ENCODE measurements at places on chromosomes 16 and 17. TPM values are rescaled to one million over a fixed set of nuclear protein-coding genes. Genes with fewer than 3 reads are reported as not detected.

Gene CTRB2
- total RNA-seq: not detected

- no peak for DNase-seq
Measured at GRCh38 chr17:81527591-81528383, at the start of gene FSCN2. FSCN2 (plus strand) TSS chr17:81528377; CDS start chr17:81528532, 155 bp downstream.

GRCh38 chr16:64242492-64242891 lies 879.4 kb downstream of the CDH11 start:
- no peak for DNase-seq

DNA sequence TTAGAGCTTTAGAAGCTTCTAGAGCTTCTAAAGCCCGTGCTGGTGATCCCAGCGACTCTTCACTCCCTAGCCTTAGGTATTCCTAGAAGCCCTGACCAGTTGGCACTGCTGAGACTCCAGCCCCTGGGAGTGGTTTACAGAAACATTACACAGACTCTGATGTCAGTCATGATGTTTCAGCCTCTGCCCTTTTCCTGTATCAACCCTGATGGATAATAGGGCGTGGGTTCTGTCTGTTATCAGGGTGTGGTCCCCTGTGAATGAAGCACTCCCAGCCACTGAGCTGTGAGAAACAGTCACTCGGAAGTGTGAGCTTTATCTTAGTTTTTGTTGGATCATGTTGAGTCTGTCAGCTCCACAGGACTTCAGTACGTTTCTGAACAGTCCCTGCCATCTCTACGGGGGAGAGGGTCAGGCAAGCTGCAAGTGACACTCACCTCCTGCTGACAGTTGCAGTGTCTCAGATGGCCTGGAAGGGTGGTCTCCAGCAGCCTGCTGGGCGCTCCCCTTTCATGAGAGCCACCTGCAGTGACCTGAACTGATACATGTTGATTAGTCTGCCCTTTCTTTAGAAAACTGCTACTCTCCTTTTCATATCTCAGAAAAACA lies 12.8 kb downstream of the GOSR2 start:
- DNase-seq: no peak

DNA sequence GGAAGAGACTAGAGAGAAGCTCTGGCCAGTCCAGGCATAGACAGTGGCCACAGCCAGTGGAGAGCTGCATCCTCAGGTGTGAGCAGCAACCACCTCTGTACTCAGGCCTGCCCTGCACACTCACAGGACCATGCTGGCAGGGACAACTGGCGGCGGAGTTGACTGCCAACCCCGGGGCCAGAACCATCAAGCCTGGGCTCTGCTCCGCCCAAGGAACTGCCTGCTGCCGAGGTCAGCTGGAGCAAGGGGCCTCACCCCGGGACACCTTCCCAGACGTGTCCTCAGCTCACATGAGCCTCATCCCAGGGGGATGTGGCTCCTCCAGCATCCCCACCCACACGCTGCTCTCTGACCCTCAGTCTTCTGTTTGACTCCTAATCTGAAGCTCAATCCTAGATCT lies 3.2 kb downstream of the RHBDF1 start:
- no peak for DNase-seq
